ENCODE measurements at places on chromosomes 1 and 21.

DNA sequence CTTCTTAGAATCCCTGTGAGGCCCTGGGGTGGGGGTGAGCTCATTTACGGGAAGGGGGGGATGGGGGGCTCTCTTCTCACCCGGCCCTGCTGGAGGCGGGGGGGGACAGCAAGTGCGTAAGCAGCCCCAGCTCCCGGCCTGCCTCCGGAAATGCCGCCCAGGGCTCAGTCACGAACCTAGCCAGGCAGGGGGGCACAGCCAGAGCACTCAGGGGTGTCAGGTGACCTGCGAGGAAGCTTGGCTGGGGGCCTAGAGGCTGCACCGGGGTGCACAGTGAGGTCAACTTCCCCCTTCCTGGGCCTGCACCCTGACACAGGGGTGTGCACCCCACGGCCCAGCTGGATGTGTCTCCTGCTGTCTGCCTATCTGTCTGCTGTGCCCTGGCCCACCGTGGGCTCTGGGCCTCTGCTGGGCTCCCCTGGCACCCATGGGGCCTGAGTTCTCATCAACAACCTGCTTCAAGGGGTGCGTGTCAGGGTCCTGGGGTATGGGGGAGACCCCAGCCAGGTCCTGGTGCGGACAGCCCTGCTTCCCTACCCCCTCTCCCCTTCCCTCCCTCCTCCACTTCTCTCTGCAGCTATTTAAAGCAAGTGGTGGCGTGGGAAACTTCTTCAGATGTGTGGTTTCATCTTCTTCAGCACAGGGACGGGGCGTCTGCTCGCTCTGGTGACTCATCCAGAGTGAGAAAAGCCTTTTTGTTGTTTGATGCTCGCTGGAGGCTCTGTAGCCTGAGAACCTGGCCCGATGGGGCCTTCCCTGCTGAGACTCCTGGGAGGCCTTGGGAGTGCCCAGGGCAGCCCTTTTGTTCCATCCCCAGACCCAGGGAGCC lies 92.5 kb upstream of the RUNX3 start:
- DNase-seq: peak; percentile 91

- no peak for DNase-seq
Measured at GRCh38 chr1:193437785-193438184, 251.4 kb upstream of the B3GALT2 start.

DNA sequence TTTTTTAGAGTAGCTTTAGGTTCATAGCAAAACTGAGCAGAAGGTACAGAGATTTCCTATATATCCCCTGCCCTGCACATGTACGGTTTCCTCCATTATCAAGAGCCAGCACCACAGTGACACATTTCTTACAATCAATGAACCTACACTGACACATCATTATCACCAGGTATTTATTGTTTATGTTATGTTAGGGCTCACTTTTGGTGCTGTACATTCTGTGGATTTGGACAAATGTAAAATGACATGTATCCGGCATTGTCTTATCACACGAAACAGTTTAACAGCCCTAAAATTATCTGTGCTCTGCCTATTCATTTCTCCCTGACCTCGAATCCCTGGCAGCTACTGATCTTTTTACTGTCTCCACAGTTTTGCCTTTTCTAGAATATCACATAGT lies 93.7 kb upstream of the DPH5 start:
- DNase-seq: no peak

DNA sequence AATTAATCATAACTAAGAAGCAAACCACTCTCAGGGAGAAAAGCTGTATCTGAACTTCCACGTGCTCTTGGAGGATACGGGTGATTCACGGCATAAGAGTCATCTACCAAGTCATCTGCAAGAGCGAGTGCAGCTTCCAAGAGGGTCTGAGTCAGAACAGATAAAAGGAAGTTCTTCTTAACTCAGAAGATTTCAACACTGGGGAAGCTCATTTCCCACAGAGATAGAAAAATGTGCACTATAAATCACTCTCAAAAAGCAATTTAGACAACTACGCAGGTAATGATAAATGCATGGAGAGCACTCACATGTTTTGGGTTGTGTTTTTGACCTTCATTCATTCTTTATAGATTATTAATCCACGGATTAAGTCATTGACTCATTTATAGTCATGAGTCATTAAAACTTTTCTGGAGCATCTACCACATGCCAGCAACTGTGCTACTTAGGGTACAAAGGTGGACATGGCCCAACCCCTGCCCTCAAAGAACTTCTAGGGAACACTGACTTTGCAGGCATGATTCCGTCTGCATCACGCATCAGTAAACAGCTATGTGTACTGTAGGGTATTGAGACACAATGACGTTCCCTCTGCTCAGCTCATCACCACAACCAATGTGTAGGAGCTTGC lies 20.8 kb downstream of the KCNJ15 start:
- DNase-seq: peak; percentile 82

DNA sequence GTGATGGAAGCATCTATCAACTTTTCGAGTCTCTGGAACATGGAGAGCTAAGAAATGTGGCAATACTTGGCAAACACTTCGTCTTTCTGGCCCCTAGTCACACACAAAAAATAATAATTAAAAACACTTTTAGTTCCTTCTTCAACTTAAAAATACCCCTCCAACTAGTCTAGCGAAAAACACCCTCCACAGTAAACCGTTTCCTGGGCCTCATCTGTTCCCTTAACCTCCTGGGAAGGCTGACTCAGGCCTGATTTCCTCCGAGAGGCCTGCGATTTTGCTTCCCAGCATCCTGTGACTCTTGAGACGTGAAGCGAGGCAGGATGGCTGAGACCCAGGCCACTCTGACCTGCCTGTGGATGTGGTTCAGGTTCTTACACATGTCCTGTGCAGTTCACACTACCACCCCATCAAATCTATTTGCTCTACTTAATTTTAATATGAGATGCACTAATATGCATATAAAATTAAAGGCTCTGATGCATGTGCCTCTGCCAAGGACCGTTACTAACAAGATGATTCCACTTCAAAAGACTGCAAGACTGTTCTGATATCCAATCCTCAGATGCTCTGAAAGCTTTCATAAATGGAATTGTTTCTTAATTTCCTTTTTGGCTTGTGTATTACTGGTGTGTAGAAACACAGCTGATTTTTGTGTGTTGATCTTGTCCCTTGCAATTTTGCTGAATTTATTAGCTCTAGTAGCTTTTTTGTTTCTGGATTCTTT lies 3.5 kb downstream of the NAV1 start:
- DNase-seq: peak; percentile 48

GRCh38 chr1:64608005-64608650 lies 136.7 kb upstream of the RAVER2 start:
- DNase-seq: peak; percentile 13

DNA sequence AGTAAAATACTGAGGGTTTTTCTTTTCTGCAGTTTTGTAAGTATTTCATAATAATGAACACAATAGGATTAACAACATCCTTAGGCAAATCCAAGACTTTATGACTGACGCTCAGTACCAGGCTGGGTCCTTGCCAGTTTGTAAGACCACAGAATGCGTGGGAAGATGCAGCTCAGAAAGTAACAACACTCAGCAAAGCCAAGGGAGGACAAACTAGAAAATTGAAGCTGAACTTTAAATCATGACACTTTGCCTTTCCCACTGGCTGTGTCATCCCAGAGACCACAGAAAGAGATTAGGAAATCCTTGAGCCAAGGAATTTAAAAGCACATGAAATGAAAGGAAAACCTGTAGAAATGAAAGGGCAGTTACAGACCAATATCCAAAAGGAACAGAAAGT lies 426.3 kb upstream of the CHRM3 start:
- peak; percentile 4 for DNase-seq

GRCh38 chr21:44931137-44931500 lies 8.7 kb upstream of the SLX9 start:
- peak; percentile 62 for DNase-seq

DNA sequence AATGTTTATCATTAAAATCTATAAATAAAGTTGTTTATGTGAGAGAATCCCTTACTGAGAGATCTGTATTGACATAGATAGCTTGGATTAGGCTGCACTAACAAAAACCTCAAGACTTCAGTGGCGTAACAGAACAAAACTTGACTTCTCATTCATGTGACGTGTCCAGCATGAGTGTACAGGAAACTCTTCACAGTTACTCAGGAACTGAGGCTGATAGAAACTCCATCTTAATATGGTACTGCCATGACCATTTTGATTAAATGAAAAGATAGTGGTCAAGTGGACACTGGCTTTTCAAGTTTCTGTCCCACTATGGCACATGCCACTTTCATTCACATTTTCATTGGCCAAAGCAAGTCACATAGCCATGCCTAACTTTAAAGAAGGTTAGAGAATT lies 3.7 kb downstream of the ST3GAL3 start:
- DNase-seq: peak; percentile 45

DNA sequence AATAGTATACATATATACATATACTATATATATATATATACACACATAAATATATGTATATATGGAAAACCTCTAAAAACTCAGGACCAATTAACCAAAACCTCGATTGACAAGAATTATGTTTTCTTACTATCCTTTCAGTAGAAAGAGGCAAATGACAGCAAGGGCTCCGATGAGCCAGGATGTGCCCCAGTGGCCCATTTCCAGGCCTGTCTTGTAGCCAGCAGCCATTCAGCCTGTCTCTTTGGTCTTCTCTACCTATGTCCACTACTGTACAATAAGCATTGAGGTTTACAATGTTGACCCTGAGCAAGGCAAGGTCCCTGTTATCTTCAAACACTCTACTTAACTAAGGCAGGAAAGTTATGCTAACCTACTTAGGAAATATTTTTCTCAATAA lies 9.8 kb downstream of the KCNA2 start:
- DNase-seq: no peak

DNA sequence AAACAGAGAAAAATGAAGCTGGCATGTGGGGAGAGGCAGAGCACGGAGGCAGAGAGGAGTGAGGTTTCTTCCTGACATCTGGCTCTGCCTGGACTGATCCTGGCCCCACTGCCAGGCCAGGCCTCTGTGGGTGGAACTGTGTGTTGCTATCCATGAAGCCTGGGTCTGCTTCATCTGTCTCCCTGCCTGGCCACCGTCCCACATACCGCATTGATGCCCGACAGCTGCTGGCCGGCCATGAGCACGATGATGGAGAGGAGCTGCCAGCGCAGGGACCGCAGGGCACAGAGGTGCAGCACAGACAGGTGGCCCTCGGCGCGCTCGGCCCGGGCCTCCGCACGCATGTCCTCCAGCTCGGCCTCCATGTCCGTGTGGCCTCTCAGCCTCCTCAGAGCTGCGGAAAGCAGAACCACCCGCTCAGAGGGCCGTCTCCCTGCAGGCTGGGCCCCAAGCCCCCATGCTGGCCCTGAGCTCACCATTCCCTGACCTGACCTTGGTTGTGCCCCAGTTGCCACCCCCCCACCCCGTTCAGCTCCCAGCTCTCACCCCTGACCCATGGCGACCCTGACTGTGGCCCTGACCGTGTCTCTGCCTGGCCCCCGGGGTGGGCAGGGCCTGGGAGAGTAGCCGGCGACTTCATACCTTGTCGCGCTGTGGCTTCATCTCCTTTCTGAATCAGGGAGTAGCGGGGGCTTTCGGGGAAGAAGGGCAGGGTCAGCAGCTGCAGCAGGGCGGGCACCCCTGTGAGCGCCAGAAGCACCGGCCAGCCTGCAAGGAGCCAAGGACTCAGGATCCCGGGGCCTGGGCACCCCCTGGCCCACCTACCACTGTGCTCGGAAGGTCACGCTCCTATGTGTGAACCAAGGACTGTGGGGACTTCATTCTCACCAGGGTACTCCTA lies 11.5 kb downstream of the SLC2A7 start:
- no peak for DNase-seq

GRCh38 chr1:156475568-156476500 lies 24.7 kb downstream of the MEF2D start:
- DNase-seq: peak; percentile 89

GRCh38 chr1:36349241-36349671 lies 25.8 kb upstream of the EVA1B start:
- DNase-seq: peak; percentile 31

DNA sequence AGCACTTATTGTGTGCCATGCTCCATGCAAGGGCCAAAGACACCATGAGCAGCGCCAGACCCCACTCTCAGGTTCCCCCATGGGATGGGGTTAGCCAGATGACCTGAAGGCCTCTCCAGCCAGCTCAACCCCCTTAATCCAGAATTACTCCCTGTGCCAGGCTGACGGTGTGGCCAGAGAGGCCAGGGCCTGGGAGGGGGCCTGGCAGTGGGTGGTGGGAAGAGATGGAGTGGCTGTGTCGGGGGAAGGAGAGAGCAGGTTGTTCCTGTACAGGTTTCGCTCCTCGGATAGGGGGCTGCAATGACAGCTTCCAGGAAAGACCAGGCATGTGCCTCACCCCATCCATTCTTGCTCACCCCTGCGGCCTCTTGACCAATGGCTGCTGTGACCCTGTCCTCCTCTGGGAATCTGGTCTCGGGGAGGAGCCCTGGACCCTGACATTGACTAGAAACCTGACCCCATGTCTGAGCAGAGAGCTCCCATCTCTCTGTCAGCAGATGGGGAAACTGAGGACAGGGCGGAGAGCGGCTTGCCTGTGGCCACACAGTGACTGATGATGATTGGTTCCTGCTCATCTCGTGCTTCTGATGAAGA lies 345.3 kb downstream of the MATN1 start:
- no peak for DNase-seq

DNA sequence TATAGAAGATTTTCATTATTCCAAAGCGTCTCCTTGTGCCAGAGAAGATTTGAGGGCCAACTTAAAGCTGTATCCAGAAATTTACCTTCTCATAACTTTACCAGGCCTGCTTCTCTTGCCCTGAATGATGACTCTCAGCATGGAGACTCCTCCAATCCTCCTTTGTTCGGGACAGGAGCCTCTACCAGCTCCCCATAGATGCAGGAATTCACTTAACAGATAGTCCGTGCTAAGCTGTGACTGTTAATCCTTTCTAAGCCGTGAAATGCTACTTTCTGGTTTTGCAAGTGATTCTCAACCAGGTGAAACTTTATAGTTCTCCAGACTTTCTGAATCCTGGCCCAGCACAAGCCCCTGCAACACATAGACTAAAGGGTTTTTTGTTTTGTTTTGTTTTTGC lies 31.8 kb upstream of the KCND3 start:
- no peak for DNase-seq

GRCh38 chr1:80640978-80641377 lies 1159.8 kb upstream of the ADGRL2 start:
- no peak for DNase-seq

DNA sequence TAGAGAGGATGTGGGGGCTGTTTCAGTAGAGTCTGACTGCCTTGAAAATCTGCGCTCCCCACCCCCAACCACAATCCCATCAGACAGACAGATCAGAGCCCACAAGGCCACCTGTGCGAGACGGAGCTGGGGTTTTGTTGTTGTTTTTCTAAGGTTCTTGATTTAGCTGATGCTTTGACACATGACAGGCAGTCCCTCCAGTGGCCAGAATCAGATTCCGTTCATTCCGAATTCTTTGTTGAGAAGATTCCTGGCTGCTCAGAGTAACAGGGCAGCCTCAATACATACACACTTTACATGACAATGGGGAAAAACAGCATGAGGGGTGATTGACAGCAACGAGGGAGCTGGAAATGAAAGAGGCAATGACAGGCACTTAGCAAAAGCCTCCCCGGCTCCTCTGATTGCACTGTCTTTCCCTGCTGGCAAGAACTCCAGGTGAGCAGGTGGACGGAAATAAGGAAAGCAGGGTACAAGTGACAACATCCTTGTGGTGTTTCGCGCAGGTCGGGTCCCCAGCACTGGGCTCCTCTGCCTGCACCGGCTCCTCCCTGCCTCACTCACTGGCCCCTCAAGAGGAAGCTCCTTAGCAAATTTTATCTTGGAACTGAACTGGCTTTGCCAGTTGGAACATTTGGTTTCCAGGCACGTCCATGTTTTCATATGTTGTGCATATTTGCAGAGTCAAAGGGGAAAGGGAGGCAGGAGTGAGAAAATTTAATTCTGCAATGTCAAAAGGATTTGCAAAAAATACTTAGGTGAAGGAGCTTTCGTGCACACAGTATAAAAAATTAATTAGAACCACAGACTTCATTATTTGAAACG lies 148.7 kb downstream of the PGBD5 start:
- no peak for DNase-seq

GRCh38 chr1:36411674-36412648 lies 14.3 kb upstream of the LSM10 start:
- no peak for DNase-seq
